Left ventricle myocardium inferior (tissue), 1 donor: ENCODE measurements at places on chromosomes 7 and 10. TPM values are rescaled to one million over a fixed set of nuclear protein-coding genes. Genes with fewer than 3 reads are reported as not detected.

DNA sequence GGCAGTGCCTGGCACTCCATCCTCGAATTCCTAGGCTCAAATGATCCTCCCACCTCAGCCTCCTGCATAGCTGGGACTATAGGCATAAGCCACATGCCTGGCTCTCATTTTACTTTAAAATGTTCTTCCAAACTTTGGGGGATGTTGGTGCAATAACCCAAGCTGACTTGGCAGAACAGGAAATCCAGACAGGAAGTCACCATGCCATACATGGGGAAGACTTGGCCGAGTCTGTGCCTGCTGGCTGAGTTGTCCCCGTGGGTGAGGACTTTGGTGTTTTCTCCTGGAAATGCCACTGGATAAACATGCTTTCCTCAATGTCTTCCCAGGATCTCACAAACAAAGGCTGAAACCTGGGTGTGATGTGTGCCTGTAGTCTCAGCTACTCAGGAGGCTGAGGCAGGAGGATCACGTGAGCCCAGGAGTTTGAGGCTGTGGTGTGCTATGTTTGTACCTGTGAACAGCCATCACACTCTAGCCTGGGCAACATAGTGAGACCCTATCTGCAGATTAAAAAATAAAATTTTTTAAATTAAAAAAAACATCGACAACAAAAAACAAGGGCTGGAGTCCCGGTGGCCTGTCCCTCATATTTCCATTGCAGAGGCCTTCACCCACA is 19.8 kb downstream of the HKDC1 start:
- DNase-seq: no peak
- H3K36me3 ChIP-seq: no peaks in the 10 kb centered on the region

DNA sequence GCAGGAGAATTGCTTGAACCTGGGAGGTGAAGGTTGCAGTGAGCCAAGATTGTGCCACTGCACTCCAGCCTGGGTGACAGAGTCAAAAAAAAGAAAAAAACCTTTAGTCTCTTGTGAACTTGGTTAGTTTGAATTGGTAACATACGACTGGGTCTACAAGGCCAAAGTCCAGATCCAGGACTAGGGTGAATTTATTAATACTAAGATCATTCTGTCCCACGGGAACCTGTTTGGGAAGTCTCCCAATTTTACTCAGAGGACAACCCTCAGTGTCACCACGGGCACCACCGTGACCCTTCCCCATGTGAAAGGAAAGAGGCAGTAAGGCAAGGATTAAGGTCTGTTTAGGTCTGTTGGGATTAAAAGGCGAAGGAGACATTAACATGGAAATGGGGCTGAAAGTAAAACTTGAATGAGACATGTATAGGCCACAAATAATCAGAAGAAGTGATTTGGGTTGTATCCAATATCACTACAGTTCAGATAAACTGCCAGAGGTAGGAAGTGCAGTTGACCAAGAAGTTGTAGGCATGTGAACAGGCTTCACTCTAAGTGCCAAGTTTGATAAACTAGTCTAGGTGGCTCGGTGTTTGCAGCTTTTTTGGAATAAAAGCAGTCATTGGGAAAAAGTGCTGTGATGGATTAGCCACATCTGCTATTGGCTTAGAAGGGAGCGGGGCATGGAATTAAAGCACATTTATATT is 30.7 kb downstream of the MYOF start:
- no peak for DNase-seq
- H3K4me3 ChIP-seq: no peak overlapping the region
- peaks cover 19% of the 10 kb centered on the region for H3K36me3 ChIP-seq
- no peaks in the 10 kb centered on the region for H3K27me3 ChIP-seq
- H3K4me1 ChIP-seq: peaks cover 10% of the 10 kb centered on the region

Gene DOCK4
- total RNA-seq: 15.2 TPM

- no peaks in the 10 kb centered on the region for H3K36me3 ChIP-seq
- no peaks in the 10 kb centered on the region for H3K4me1 ChIP-seq
- no peak for DNase-seq
- no peak overlapping the region for H3K4me3 ChIP-seq
- H3K27ac ChIP-seq: no peak overlapping the region
Observed at GRCh38 chr7:142629588-142630260, 119.5 kb upstream of the PRSS1 start.

DNA sequence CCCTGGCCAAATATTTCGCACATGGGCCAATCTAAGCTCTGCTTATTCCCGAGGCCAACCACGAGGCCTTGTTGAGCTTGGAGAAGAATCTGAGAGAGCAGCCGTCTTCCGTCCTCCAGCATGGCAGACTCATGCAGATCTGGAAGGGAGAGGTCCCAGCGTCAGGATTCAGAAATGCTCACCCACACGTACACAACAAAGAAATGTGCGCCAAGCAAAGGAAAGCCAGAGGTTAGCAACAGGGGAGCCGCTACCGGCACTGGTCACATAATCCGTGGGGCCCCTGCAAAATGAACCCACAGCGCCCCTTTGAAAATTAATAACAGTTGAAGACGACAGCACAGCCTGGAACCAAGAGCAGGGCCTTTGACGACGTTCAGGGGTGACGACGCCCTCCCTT is 25.4 kb upstream of the PRKAG2 start:
- no peaks in the 10 kb centered on the region for H3K36me3 ChIP-seq
- no peak overlapping the region for H3K4me3 ChIP-seq
- peaks cover 2% of the 10 kb centered on the region for H3K4me1 ChIP-seq
- DNase-seq: no peak
- peaks cover 28% of the 10 kb centered on the region for H3K27me3 ChIP-seq

Gene OR2A7
- total RNA-seq: 0.16 TPM

GRCh38 chr7:7761340-7761973 is 43.0 kb upstream of the RPA3 start:
- peak overlapping the region; percentile 62 for H3K4me3 ChIP-seq
- no peak for DNase-seq
- H3K27me3 ChIP-seq: no peaks in the 10 kb centered on the region
- H3K4me1 ChIP-seq: peaks cover 17% of the 10 kb centered on the region
- no peaks in the 10 kb centered on the region for H3K36me3 ChIP-seq
- peak overlapping the region; percentile 76 for H3K27ac ChIP-seq

DNA sequence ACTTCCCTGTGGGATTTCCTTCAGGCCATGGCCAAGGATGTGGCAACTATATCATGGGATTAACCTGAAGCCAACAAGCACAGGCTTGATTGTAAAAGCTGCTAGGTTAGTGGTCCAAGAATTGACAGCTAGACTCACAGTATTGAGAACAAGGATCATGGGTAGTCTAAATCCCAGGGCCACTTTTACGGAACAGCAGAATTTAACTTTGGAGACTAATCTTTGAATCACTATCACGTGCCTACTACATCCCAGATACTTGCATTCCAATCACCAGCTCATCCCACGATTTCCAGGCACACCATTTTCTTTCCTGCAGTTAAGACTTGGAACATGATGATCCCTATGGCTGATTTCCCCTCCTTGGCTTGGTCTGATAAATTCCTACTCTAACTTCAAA is 65.6 kb upstream of the ADO start:
- no peaks in the 10 kb centered on the region for H3K36me3 ChIP-seq
- H3K27me3 ChIP-seq: no peaks in the 10 kb centered on the region
- DNase-seq: no peak
- H3K4me1 ChIP-seq: peaks cover 5% of the 10 kb centered on the region
- H3K4me3 ChIP-seq: no peak overlapping the region

Gene HMX3
- not detected for total RNA-seq

GRCh38 chr10:70540789-70541360 is 61.7 kb downstream of the PRF1 start:
- DNase-seq: no peak
- H3K27ac ChIP-seq: no peak overlapping the region
- H3K4me1 ChIP-seq: no peaks in the 10 kb centered on the region

- no peak for DNase-seq
- H3K27me3 ChIP-seq: no peaks in the 10 kb centered on the region
- H3K27ac ChIP-seq: no peak overlapping the region
- no peaks in the 10 kb centered on the region for H3K36me3 ChIP-seq
Observed at GRCh38 chr7:137965942-137966640, 35.8 kb downstream of the CREB3L2 start.

Gene GHRHR
- not detected for total RNA-seq

DNA sequence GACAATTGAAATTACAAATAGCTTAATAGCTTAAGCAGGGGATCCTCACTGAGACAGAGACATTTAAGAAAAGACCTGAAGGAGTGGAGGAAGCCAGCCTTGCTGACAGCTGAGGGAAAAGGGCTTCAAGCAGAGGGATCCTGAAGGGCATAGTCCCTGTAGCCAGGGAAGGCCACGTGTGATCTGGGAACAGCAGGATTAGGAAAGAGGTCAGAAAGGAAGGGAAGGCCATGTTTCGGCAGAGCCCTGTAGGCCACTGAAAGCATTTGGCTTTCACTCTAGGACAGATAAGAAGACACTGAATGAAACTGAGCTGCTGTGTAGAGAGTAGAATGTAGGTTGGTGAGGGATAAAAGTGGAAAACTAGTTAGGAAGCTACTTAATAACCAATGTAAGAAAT is 3.4 kb upstream of the AKR1C8 start:
- peaks cover 5% of the 10 kb centered on the region for H3K4me1 ChIP-seq
- H3K27me3 ChIP-seq: no peaks in the 10 kb centered on the region
- no peak overlapping the region for H3K27ac ChIP-seq
- no peaks in the 10 kb centered on the region for H3K36me3 ChIP-seq
- no peak overlapping the region for H3K4me3 ChIP-seq
- DNase-seq: no peak

- DNase-seq: no peak
- no peaks in the 10 kb centered on the region for H3K36me3 ChIP-seq
- H3K27ac ChIP-seq: no peak overlapping the region
- H3K4me1 ChIP-seq: no peaks in the 10 kb centered on the region
- no peaks in the 10 kb centered on the region for H3K27me3 ChIP-seq
Observed at GRCh38 chr10:111698711-111699110, 484.9 kb downstream of the GPAM start.

Gene AZGP1
- 85.5 TPM for total RNA-seq

GRCh38 chr7:8597565-8597964 is 164.2 kb downstream of the NXPH1 start:
- DNase-seq: no peak

- H3K27ac ChIP-seq: no peak overlapping the region
- no peak for DNase-seq
- H3K4me1 ChIP-seq: no peaks in the 10 kb centered on the region
- H3K4me3 ChIP-seq: no peak overlapping the region
Observed at GRCh38 chr10:117499248-117500105, 43.1 kb upstream of the EMX2 start.

DNA sequence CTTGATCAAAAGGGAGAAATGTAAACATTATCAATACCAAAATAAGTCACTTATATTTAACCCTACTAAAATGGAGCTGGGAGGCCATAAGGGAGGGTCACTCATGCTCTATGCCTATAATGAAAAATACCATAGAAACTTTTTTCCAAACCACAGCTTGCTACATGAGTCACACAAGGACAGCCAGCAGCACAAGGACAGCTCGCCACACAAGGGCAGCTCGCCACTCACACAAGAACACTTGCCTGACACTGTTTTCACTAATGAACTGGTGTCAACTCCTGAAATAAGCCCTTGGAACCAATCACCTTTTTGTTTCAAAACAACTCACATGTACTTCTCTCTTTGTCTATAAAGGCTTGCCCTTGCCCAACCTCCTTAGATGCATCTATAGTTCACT is 43.3 kb downstream of the FRMPD2 start:
- H3K27ac ChIP-seq: no peak overlapping the region
- no peaks in the 10 kb centered on the region for H3K36me3 ChIP-seq
- H3K27me3 ChIP-seq: no peaks in the 10 kb centered on the region
- H3K4me3 ChIP-seq: no peak overlapping the region

DNA sequence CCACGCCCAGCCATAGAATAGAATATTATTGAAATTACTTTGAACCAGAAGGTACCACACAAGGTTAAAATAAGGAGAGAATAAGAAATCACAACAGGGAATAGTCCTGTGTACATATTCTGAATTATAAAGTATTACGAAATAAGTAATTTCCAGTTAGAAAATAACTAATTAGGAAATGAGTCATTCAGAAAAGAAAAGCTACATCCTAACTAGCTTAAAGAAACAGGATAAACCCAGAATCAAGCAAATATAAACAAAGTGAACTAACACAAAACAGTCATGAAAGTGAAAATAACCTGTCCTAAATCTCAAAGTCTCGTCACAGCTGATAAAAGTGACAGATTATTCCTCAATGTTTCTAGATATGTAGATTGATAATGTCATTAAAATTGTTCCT is 74.8 kb upstream of the NEBL start:
- no peak overlapping the region for H3K27ac ChIP-seq
- H3K4me1 ChIP-seq: no peaks in the 10 kb centered on the region
- DNase-seq: no peak
- H3K4me3 ChIP-seq: no peak overlapping the region

Gene GARIN1A
- total RNA-seq: 1.6 TPM

GRCh38 chr10:4059471-4060138 is 274.6 kb upstream of the KLF6 start:
- peaks cover 16% of the 10 kb centered on the region for H3K4me1 ChIP-seq
- no peaks in the 10 kb centered on the region for H3K36me3 ChIP-seq
- H3K27me3 ChIP-seq: no peaks in the 10 kb centered on the region
- no peak for DNase-seq
- H3K4me3 ChIP-seq: no peak overlapping the region
- H3K27ac ChIP-seq: no peak overlapping the region

Gene CAMK2B
- total RNA-seq: 98.0 TPM

Gene DMBT1
- 0.44 TPM for total RNA-seq

DNA sequence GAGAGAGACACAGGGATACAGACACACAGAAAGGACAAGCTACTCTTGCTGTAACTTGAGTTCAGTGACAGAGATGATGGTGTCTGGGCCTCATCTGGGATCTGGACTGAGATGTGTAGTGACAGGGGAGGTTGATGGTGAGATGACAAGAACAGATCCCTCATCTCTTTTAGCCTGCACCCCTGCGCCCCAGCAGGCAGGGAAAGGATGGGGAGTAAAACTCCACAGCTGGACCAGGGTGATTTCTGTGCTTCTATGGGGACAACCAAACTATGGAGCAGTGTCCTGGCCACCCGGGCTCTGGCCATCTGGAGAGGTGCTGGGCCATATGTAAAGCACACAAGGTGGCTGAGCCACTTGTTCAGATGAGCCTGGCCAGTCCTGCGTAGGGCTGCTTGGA is 4.5 kb upstream of the LRRC18 start:
- no peak overlapping the region for H3K27ac ChIP-seq
- no peaks in the 10 kb centered on the region for H3K4me1 ChIP-seq
- no peaks in the 10 kb centered on the region for H3K36me3 ChIP-seq
- no peak overlapping the region for H3K4me3 ChIP-seq

DNA sequence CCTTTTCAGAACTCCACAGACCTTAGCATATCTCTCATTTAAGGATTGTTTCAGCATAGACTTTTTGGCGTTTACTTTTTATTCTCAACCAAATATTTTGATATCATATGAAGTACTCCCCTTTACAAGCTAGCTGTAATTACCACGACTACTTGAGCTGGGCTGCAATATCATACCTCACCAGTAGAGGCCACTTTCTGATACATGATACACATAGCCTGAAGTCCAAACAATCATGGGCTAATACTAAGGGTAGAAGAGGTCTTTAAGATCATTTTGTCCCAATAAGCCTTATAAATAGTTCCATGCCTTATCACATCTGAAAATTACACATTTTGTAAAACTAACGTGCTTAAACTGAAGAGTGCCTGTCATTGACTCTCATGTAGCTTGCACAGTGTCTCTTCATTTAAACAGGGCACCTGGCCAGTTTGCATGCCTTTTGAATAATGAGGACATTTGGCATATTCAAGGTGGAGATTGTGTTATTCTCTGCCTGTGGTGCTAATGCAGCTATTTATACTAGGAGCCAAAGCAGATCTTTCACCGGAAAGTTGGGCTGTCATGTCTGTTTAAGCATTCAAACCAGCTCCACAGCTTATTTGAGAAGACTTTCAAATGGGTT is 403.7 kb upstream of the ZMIZ1 start:
- H3K4me3 ChIP-seq: no peak overlapping the region
- H3K27me3 ChIP-seq: no peaks in the 10 kb centered on the region
- H3K4me1 ChIP-seq: no peaks in the 10 kb centered on the region
- H3K36me3 ChIP-seq: no peaks in the 10 kb centered on the region
- H3K27ac ChIP-seq: no peak overlapping the region
- no peak for DNase-seq
